ENCODE measurements at places on chromosomes 2 and 18.

DNA sequence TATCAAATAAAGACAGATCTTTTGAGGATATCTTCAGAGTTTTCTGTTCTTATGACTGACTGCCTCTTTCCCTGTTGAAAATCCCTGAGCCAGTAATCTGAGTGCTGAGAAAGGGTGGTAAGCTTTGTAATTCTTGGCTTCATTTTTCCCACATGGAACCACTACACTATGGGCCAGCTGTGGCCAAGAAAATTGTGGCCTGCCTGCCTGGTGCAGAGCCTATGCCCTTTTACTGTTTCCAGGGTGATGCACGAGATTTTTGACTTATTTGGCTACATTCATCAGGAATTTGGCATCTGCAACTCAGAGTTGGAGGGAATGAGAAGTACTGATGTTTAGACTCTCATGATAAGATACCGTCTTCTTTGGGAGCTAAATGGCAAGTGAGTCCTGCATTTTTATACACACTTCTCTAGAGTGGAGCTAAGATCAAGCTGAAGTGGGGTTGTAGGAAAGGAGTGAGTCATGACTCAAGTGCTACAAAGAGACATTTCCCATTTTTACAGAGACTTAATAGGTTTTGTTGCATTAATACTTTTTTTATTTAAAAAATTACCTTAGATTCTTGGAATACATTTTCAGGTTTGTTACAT is 328.2 kb upstream of the CDH7 start:
- no peak for DNase-seq

DNA sequence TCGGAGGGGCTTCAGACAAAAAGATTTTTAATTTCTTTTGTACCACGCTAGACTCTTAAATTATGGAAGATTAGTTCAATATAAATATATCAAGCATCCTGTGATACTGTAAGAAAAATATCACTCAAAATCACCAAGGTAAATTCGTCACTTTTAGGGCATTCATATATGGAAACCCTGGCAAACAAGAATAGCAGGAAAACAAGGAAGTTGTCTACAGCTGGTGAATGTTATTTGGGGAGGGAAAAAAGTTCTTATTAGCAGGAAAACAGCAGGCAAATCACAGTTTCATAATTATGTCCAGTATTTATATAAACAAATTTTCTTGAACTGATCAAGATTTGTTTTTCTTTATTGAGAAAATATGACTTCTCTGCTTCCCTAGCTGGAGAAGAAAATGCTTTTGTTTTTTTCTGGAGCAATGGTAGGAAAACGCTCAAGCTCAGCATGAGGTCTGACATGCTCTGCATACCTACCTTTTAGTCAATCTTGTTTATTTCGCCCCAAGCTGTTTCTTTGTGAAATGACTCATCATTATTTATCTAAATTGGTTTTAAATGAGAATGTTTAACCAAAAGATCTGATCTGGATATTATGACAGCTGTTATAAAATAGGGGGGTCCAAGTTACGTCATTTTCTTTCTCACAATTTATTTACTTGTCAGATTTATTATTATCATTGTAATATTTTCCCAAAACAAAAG is 14.7 kb downstream of the LINC00305 start:
- DNase-seq, result no peak

DNA sequence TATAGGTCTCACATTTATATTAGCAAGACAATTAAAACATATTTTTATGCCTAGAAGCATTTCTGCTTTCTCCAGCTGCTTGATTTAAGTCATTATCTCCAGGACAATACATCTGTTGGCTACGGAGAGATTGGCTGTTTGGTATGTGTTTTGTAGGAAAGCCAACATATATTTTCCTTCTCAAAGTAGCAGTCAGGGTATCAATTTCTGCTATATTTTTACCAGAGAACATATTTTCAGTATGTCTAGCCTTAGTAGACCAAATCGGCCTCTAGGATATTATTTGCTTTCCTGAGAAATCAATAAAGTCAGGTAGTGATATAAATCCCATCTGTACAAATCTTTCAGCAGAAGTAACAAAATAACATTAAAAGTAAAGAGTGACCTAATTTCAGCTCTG is 150.0 kb upstream of the COL3A1 start:
- no peak for DNase-seq

DNA sequence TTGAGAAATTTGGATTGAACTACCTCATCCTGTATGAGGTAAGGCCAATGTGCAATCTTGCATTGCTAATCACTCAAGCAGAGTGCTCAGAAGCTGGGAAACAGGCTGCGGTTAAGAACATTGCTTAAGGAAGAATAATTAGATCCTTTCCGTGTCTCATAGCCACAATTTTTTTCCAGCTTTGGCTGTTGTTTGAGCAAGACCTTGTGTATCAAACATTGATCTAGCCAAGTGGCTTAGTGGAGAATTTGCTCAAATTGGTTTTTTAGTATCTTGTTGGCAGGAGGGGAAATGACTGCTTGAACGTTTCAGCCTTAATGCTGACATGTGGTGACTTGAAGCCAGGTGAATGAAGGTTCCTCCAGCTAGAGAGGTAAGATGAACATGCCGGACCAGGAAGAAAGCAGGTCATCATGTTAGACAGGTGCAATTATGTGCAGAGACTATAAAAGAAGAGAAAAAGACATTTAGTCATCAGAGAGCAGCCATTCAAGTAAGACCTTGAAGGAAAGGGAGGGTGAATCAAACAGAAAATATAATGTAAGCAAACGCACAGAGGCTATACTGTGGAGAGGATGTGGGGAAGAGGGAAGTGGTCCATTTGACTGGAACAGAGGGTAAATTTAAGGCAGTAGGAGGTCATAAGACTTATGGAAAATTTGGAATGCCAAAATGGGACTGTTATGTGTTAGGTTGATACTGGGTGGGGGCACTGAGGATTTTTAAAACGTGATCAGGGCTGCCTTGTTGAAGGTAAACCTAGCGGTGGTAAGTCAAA is 98.9 kb upstream of the CYP1B1 start:
- no peak for DNase-seq

GRCh38 chr2:1854729-1855547 is 110.6 kb upstream of the PXDN start:
- DNase-seq, result no peak

GRCh38 chr2:139835101-139835500 is 1054.9 kb upstream of the NXPH2 start:
- DNase-seq, result no peak
